ENCODE measurements at places on chromosomes 5 and 9.

DNA sequence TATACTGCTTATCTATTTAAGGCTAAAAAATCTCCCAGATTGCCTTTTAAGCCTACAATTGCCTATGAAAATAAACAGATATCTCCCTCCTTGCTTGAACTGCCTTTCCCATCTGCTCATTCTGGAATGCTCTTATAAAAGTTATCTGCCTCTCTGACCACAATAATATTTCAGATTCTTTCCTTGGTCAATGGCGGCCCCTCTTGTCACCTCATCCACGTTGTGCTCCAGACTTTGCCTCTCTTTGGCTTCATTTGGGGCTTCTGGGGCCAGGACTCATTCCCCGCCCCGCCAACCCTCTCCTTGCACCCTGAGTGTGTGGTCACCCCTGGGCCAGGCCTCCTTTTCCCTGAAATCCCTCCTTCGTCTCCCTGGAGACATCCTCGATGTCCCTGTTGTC is 110.0 kb upstream of the RPS23 start:
- DNase-seq, result no peak

GRCh38 chr5:173451031-173451430 is 122.8 kb upstream of the STC2 start:
- DNase-seq, result peak; percentile 15

DNA sequence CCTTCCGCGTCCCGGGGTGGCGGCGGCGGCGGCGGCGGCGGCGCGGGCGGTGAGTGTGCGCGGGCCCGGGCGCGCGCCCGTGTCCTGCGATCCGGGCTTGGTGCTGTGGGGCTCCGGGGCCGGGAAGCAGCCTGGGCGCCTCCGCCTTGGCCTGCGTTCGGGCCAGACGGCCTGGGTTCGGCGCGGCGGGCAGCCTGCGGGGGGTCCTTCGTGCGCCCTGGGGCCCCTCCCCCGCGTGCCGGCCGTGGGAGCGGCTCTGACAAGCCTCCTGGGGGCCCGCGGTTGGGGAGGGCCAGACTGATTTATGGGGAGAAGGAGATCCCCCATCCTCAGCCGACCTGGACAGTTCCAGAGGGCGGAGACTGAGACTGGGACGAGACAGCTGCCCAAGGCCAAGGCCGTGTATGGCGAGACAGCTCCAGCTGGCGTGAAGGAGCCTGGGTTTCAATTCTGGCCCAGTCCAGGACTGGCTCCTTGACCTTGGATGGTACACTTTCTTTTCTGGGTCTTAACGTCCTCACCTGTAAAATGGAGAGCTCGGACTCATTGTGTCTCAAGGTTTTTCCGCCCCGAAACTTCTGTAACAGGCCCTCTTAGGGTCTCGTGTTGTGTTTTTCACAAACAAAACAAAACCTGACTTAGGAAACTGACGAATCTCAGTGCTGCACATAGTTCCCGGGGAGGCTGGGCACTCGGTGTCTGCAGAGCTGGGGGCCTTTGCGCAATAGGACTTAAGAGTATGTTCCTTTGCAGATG is 603 bp downstream of the TMEM268 start:
- peak; percentile 53 for DNase-seq

DNA sequence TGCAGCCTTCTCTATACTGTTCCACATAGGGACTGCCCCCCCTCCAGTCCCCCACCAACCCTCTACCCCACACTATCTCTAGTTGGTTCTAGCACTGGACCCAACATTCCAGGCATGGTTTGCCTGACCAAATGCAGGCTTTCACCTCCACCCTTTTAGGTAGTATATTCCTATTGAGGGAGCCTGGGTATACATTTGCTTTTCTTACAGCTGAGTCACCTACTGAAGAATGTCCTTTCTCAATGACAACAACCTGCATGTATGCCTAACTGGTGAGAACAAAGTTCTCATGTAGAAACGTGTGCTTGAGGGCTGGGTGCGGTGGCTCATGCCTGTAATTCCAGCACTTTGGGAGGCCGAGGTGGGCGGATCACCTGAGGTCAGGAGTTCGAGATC is 8.2 kb downstream of the TNIP1 start:
- peak; percentile 59 for DNase-seq

DNA sequence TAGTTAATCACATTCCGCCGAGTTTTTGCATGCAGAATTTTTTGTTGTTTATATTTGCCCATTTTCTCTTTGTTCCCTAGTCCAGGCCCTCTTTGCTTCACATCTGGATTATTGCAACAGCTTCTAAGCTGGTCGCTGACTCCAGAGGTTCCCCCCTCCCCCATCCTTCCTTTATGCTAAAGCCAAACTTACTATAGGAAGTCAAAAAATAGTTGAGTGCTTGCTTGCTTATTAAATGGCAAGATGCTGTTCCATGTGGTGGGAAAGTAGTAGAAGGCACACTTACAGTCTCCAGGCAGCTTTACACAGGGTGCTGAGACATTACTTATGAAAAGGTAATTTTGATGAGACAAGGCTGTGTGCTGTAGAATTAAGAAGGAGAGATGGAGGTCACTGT is 1.3 kb downstream of the ZBTB34 start:
- DNase-seq, result no peak

- peak; percentile 51 for DNase-seq
These were observed 15.6 kb downstream of the TICAM2 start for GRCh38 chr5:115586525-115587146.

GRCh38 chr5:92222449-92222848 is 839.3 kb upstream of the ARRDC3 start:
- DNase-seq, result no peak

GRCh38 chr9:113950195-113951031 is 74.3 kb downstream of the ZNF618 start:
- no peak for DNase-seq

GRCh38 chr5:150401376-150402228 is 11.1 kb downstream of the CD74 start:
- no peak for DNase-seq

GRCh38 chr9:83472764-83473163 is 65.4 kb downstream of the FRMD3 start:
- DNase-seq, result no peak

- no peak for DNase-seq
These were observed 89.9 kb upstream of the FSD1L start for GRCh38 chr9:105357937-105358336.

DNA sequence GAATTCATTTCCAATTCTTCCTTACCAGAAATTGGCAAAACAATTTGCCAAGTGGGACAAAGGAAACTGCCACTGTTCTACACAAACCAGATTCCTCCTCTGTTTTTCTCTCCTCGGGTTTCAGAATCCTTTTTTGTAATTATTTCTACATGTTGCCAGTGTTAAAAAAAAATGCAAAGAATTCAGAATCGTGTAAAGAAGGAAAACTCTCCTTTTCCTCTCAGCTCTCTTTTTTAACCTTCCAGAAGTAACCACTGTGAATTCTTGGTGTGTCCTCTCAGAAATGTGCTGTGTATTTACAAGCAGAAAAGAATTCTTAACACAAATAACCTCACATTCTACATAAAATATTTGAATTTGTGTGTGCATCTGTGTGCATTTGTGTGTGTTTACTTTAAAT is 224.6 kb downstream of the DRD1 start:
- DNase-seq, result no peak

DNA sequence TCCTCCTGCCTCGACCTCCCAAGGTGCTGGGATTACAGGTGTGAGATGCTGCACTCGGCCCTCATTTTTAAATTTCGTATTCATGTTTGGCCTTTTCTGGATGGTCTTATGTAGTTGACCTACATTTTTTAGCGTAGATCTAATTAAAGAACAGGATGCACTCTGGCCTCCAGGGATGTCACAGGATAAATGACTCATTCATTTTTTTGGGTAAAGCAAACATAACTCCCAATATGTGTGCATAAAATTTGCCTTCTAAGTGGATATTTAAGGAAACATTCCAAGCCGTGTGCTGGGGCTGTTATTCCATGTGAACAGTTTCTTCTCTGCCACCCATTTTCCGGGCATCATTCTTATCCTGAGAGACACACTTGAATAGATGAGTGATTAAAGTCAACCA is 501.6 kb downstream of the IRX1 start:
- DNase-seq, result no peak

GRCh38 chr5:52798938-52799337 is 11.2 kb downstream of the ITGA1 start:
- peak; percentile 14 for DNase-seq

DNA sequence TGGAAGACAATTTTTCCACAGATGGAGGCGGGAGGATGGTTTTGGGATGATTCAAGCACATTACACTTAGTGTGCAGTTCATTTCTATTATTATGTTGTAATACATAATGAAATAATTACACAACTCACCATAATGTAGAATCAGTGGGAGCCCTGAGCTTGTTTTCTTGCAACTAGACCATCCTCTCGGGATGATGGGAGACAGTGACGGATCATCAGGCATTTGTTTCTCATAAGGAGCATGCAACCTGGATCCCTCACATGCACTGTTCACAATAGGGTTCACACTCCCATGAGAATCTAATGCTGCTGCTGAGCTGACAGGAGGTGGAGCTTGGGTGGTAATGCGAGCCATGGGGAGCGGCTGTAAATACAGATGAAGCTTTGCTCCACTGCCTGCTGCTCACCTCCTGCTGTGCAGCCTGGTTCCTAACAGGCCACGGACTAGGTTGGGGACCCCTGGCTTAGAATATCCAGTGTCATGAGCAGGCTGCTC is 1.6 kb downstream of the STKLD1 start:
- no peak for DNase-seq

DNA sequence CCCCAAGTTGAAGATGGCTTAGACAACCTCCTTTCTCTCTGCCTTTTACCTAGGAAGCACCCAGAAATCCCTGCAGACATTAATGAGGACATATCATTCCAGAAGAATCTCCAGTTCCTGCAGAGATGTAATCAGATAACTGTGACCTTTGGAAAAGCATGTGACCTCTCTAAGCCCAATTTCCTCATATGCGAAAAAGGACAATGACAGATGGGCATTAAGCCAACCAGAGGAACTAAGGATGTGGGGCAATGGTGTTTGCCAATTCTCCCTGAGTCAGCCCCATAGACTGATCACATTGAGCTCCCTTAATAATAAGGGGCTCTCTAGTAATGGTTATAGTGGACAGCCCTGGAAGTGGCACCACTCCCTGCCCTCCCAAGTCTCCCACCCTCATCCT is 10.1 kb upstream of the FOXI1 start:
- DNase-seq, result peak; percentile 39

DNA sequence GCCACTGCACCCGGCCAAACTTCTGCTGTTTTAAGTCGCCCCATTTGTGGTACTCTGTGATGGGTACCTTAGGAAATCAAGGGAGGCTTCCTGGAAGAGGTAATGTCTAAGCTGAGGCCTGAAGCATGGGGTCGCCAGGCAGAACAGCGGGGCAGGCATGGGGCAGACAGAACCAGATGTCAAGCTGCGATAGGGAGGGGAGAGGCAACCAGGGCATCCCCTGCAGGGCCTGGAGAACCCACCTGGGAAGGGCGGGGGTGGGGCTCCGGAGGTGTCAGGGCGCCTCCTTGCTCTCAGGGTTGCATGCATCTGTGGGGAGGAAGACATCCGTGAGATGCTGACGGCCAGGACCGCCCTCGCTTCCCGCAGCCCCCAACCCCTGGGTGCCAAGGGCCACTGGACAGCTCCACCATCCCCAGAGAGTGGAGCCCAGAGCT is 2.8 kb downstream of the LCN15 start:
- no peak for DNase-seq

Measured in lung microvascular endothelial cell (primary cell).